ENCODE measurements at places on chromosomes 3 and 15. TPM values are rescaled to one million over a fixed set of nuclear protein-coding genes. Genes with fewer than 3 reads are reported as not detected.

CRYBG3 gene
- 18.9 TPM for total RNA-seq

TAGLN3 gene
- not detected for total RNA-seq

MRAS gene
- 80.7 TPM for total RNA-seq

EAF2 gene
- 1.4 TPM for total RNA-seq

SUSD5 gene
- total RNA-seq, result 11.2 TPM

ADAMTS9 gene
- 2.7 TPM for total RNA-seq

Measured in osteoblast (primary cell).